Lung (tissue), 17 donors: ENCODE measurements at places on chromosomes 1 and 21. TPM values are rescaled to one million over a fixed set of nuclear protein-coding genes. Genes with fewer than 3 reads are reported as not detected.

Gene SYNC
- 2.0 TPM for polyA plus RNA-seq

GRCh38 chr1:162236201-162236600 is 140.5 kb downstream of the SPATA46 start:
- DNase-seq = no peak
- H3K4me3 ChIP-seq = no peak overlapping the region
- no peak overlapping the region for H3K27ac ChIP-seq
- H3K4me1 ChIP-seq = no peaks in the 10 kb centered on the region
- no peaks in the 10 kb centered on the region for H3K36me3 ChIP-seq
- no peaks in the 10 kb centered on the region for H3K27me3 ChIP-seq

- no peak overlapping the region for H3K4me3 ChIP-seq
- H3K27me3 ChIP-seq = no peaks in the 10 kb centered on the region
- H3K27ac ChIP-seq = no peak overlapping the region
- no peaks in the 10 kb centered on the region for H3K4me1 ChIP-seq
Observed at GRCh38 chr1:180310095-180310494, 80.0 kb downstream of the LHX4 start.

- no peaks in the 10 kb centered on the region for H3K36me3 ChIP-seq
- H3K4me3 ChIP-seq = no peak overlapping the region
- H3K27ac ChIP-seq = no peak overlapping the region
- H3K4me1 ChIP-seq = peaks cover 6% of the 10 kb centered on the region
Observed at GRCh38 chr1:219523411-219523810, 89.5 kb downstream of the ZC3H11B start.

Gene HMGCS2
- 4.2 TPM for polyA plus RNA-seq

GRCh38 chr21:15928686-15929425 is 199.1 kb downstream of the USP25 start:
- H3K4me1 ChIP-seq = no peaks in the 10 kb centered on the region
- no peaks in the 10 kb centered on the region for H3K36me3 ChIP-seq
- no peak overlapping the region for H3K4me3 ChIP-seq
- no peaks in the 10 kb centered on the region for H3K27me3 ChIP-seq

- H3K27me3 ChIP-seq = no peaks in the 10 kb centered on the region
- H3K27ac ChIP-seq = no peak overlapping the region
- H3K4me3 ChIP-seq = no peak overlapping the region
- no peak for DNase-seq
- no peaks in the 10 kb centered on the region for H3K36me3 ChIP-seq
Observed at GRCh38 chr1:211885747-211886522, 55.4 kb upstream of the LPGAT1 start.
